ENCODE measurements at places on chromosomes 4 and X.

GRCh38 chr4:142194905-142195304 lies 558.5 kb downstream of the IL15 start:
- DNase-seq = no peak
- no peak overlapping the region for H3K27ac ChIP-seq
- no peak overlapping the region for H3K4me3 ChIP-seq

- no peaks in the 10 kb centered on the region for H3K4me1 ChIP-seq
- H3K27me3 ChIP-seq = no peaks in the 10 kb centered on the region
- DNase-seq = no peak
- H3K27ac ChIP-seq = no peak overlapping the region
Observed at GRCh38 chr4:42610941-42611340, 46.0 kb downstream of the ATP8A1 start.

GRCh38 chr4:188492886-188493285 lies 353.6 kb downstream of the TRIML1 start:
- H3K4me3 ChIP-seq = no peak overlapping the region
- no peak overlapping the region for H3K27ac ChIP-seq

DNA sequence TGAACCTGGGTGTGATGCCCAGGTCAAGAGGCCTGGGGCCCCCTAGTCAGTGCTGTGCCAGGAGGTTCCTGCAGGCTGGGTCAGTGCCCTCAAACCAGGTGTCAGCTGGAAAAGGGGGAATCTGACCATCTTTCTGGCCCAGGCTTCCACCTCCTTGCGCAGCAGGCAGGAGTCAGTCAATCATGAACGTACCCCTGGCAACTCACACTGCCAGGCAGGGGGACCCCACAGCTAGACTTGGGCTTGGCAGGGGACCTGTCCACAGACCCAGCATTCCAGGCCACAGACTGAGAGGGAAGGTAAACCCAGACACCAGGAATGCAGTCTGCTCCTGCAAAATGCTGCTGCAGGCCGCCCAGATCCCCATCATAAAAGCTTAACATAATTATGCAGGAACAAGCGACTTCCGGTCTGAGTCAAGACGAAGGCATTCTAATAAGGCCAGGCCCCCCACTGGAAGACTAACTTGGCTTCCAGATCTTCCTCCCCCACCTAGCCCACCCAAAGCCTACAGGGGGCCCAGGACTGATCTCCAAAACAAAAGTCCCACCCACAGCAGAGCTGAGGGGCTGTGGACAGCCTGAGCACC lies 156.3 kb downstream of the BCOR start:
- H3K36me3 ChIP-seq = no peaks in the 10 kb centered on the region
- no peaks in the 10 kb centered on the region for H3K4me1 ChIP-seq
- DNase-seq = no peak
- H3K27ac ChIP-seq = no peak overlapping the region
- no peak overlapping the region for H3K4me3 ChIP-seq
- no peaks in the 10 kb centered on the region for H3K27me3 ChIP-seq

DNA sequence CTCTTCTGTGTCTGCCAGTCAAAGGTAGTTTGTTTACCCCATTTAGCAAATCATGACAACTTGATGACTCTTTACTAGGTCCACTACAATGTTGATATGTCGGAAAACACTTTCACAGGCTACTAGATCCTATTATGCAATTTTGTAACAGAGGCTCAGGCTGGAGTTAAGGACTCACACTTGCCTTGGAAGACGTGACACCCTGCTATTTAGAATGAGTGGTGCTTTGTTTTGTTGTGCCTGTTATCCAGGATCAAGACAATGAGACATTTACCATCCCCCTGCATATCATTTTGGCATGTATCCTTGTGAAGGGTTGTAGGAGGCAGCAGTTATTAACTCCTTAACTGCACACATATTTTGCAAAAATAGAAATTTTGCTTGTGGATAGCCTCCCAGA lies 263.7 kb downstream of the IL1RAPL1 start:
- H3K27me3 ChIP-seq = no peaks in the 10 kb centered on the region
- H3K27ac ChIP-seq = no peak overlapping the region
- DNase-seq = no peak
- H3K4me1 ChIP-seq = no peaks in the 10 kb centered on the region
- no peak overlapping the region for H3K4me3 ChIP-seq

- no peaks in the 10 kb centered on the region for H3K27me3 ChIP-seq
- no peak overlapping the region for H3K4me3 ChIP-seq
- no peaks in the 10 kb centered on the region for H3K36me3 ChIP-seq
Observed at GRCh38 chrX:107726816-107727534, 48.6 kb downstream of the TSC22D3 start.

GRCh38 chr4:38456096-38456495 lies 207.9 kb upstream of the KLF3 start:
- no peaks in the 10 kb centered on the region for H3K4me1 ChIP-seq
- no peak overlapping the region for H3K27ac ChIP-seq
- no peaks in the 10 kb centered on the region for H3K36me3 ChIP-seq
- DNase-seq = no peak
- H3K4me3 ChIP-seq = no peak overlapping the region

- H3K4me3 ChIP-seq = no peak overlapping the region
- no peak for DNase-seq
- H3K27me3 ChIP-seq = no peaks in the 10 kb centered on the region
- peak overlapping the region; percentile 10 for H3K27ac ChIP-seq
- no peaks in the 10 kb centered on the region for H3K36me3 ChIP-seq
Observed at GRCh38 chr4:123412091-123412505, 15.5 kb downstream of the SPRY1 start.

DNA sequence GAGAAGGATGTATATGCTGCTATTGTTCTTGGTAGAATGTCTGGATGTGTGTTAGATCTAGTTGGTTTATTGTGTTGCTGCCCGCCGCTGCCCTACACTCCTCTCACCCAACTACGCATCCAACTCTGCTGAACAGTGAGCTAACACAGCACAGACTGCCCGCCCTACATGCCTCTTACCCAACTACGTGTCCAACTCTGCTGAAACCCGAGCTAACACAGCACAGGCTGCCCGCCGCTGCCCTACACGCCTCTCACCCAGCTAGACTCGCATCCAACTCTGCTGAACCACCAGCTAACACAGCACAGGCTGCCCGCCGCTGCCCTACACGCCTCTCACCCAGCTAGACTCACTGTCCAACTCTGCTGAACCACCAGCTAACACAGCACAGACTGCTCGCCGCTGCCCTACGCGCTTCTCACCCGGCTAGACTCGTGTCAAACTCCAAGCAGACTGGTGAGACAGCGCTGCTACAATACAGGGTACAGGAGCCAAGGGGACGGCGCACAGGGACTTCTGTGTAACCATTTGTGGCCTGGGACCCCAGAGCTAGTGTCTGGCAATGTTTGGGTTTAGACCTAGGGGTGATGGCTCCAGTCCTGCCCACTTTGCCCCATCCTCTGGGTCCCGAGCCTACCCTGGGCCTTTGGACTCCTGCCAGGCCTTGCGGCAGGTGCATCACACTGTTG lies 11.6 kb upstream of the CTBP1 start:
- H3K4me3 ChIP-seq = no peak overlapping the region
- H3K4me1 ChIP-seq = no peaks in the 10 kb centered on the region
- H3K36me3 ChIP-seq = no peaks in the 10 kb centered on the region
- no peak overlapping the region for H3K27ac ChIP-seq

DNA sequence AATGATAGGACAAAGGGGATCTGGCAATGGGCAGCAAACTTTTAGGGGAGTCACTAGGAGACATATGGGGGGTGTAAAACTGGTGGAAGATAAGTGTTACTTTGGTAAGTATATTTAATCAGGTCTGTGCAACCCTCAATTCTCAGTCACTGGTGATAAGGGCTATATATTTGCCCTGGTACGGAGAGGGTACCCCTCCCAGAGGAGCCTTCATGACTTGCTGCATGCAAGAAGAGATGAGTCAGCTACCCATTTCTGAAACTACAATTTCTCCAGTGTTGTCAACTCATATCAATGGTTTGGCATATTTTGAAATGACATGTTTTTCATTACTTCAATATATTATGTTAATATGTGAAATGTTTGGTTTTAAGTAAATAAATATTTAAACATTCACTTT lies 14.3 kb downstream of the SMARCAD1 start:
- H3K27me3 ChIP-seq = no peaks in the 10 kb centered on the region
- H3K27ac ChIP-seq = no peak overlapping the region
- no peak overlapping the region for H3K4me3 ChIP-seq
- no peaks in the 10 kb centered on the region for H3K4me1 ChIP-seq

GRCh38 chr4:182973511-182973911 lies 56.3 kb upstream of the DCTD start:
- no peak for DNase-seq
- H3K4me1 ChIP-seq = no peaks in the 10 kb centered on the region
- no peak overlapping the region for H3K27ac ChIP-seq
- peaks cover 4% of the 10 kb centered on the region for H3K27me3 ChIP-seq

GRCh38 chrX:106177106-106177981 lies 9.2 kb downstream of the PWWP3B start:
- no peak overlapping the region for H3K4me3 ChIP-seq
- H3K27me3 ChIP-seq = peaks cover 20% of the 10 kb centered on the region
- no peaks in the 10 kb centered on the region for H3K36me3 ChIP-seq
- H3K4me1 ChIP-seq = no peaks in the 10 kb centered on the region
- H3K27ac ChIP-seq = no peak overlapping the region

- H3K36me3 ChIP-seq = no peaks in the 10 kb centered on the region
- no peak for DNase-seq
- no peaks in the 10 kb centered on the region for H3K4me1 ChIP-seq
- no peaks in the 10 kb centered on the region for H3K27me3 ChIP-seq
Observed at GRCh38 chrX:29634516-29634915, 580.8 kb upstream of the MAGEB2 start.

- H3K4me1 ChIP-seq = peaks cover 17% of the 10 kb centered on the region
- H3K4me3 ChIP-seq = no peak overlapping the region
- no peaks in the 10 kb centered on the region for H3K27me3 ChIP-seq
- H3K36me3 ChIP-seq = no peaks in the 10 kb centered on the region
Observed at GRCh38 chr4:169201222-169202144, 69.3 kb downstream of the SH3RF1 start.

GRCh38 chr4:54683616-54684346 lies 26.0 kb downstream of the KIT start:
- DNase-seq = no peak
- no peaks in the 10 kb centered on the region for H3K36me3 ChIP-seq
- H3K4me3 ChIP-seq = no peak overlapping the region

- DNase-seq = no peak
- no peaks in the 10 kb centered on the region for H3K4me1 ChIP-seq
- H3K27ac ChIP-seq = no peak overlapping the region
- H3K4me3 ChIP-seq = no peak overlapping the region
- peaks cover 28% of the 10 kb centered on the region for H3K27me3 ChIP-seq
- H3K36me3 ChIP-seq = no peaks in the 10 kb centered on the region
Observed at GRCh38 chrX:104316739-104317138, 62.0 kb upstream of the ESX1 start.

GRCh38 chrX:2262668-2263055 lies 238.1 kb downstream of the DHRSX start:
- H3K27ac ChIP-seq = no peak overlapping the region
- no peak overlapping the region for H3K4me3 ChIP-seq
- no peaks in the 10 kb centered on the region for H3K27me3 ChIP-seq

DNA sequence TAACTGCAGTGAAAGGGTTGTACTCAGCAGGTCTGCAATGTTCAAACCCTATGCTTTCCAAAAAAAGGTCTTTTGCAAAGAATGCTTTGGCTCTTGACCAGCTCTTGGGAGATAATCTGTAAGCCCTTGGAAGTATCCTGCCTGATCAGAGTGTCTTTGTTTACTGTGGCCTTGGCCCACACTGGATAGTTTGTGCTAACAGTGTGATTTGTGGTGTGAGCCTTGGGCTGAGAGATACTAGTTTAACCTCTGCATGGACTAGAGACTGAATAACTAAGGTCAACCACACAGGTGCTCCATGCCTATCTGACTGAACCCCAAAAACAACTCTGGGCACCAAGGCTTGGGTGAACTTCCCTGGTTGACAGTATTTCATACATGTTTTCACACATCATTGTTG lies 3.6 kb upstream of the MAGED1 start:
- H3K27ac ChIP-seq = no peak overlapping the region
- no peak for DNase-seq
- no peaks in the 10 kb centered on the region for H3K27me3 ChIP-seq

DNA sequence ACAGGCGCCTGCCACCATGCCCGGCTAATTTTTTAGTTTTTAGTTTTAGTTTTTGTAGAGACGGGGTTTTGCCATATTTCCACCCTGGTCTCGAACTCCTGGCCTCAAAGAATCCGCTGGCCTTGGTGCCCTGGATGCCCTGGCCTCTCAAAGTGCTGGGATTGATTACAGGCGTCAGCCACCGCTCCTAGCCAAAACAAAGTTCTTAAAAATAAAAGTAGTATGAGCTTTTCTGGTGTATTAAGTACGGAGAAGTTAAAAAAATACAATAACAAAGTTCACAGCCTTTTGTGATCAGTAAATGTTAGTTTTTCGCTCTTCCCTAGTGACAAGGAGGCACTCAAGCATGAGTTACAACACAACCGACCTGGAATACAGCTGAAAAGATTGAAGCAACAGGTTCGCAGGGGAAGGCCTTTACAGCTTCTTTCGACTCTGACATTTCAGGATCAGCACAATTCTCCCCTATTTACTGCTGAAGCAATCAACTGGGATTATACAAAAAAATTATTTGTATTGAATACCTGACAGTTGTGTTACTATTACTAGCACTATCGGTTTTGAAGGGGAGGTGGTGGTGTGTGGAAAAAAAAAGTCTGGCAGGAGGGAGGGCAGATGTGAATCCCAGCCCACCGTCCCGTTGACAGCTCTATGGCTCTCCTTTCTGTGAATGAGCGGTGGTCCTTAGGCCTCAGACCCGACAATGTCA lies 893 bp upstream of the METAP1 start:
- peak overlapping the region; percentile 89 for H3K27ac ChIP-seq
- H3K4me3 ChIP-seq = peak overlapping the region; percentile 39
- peak; percentile 25 for DNase-seq

DNA sequence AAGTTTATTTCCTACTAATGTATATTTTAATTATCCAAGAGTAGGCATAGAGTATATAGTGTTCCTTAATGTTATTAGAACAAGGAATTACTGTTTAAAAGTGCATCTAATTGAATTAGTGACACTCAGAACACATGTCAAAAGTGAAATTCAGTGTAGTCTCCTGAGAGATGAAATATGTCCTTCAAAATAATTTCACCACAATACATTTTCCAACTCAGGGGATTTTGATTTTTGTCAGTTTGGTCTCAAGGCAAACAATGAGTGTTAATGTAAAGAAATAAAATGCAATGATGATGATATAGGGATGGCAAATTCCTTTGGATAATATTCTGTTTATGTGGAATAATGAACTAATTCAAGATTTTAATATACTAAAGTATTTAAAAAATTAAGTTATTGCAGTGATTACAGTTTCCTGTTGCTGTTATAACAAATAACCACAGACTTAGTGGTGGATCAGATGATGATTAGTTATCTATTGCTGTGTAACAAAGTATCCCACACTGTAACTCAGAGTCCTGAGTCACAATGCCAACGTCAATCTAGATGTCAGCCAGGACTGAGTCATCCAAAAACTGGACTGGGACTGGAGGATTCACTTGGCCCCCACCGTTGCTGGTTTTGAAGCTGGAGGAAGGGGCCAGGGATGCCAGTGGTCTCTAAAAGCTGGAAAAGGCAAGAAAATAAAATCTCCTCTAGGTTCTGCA lies 148.0 kb upstream of the SLC7A11 start:
- no peak overlapping the region for H3K4me3 ChIP-seq
- no peaks in the 10 kb centered on the region for H3K36me3 ChIP-seq
- H3K27me3 ChIP-seq = no peaks in the 10 kb centered on the region
- no peak for DNase-seq
- no peaks in the 10 kb centered on the region for H3K4me1 ChIP-seq
- no peak overlapping the region for H3K27ac ChIP-seq

- no peak for DNase-seq
- H3K27ac ChIP-seq = no peak overlapping the region
- H3K27me3 ChIP-seq = no peaks in the 10 kb centered on the region
- H3K36me3 ChIP-seq = no peaks in the 10 kb centered on the region
Observed at GRCh38 chrX:30181353-30181752, 34.0 kb upstream of the MAGEB2 start.

- DNase-seq = no peak
- H3K4me3 ChIP-seq = no peak overlapping the region
- H3K36me3 ChIP-seq = no peaks in the 10 kb centered on the region
- H3K27ac ChIP-seq = no peak overlapping the region
Observed at GRCh38 chr4:137651128-137651527, 118.8 kb upstream of the PCDH18 start.
